Activated CD8-positive, alpha-beta memory T cell treated with anti-CD3 and anti-CD28 coated beads, Interleukin-2, amount 50 U/mL, for 4 hours (primary cell): ENCODE measurements at places on chromosomes 7 and 10.

GRCh38 chr10:24503461-24504320 is 220.0 kb downstream of the ARHGAP21 start:
- DNase-seq: no peak

GRCh38 chr10:6232225-6232807 is 29.6 kb downstream of the PFKFB3 start:
- no peak for DNase-seq

- DNase-seq: peak; percentile 34
Observed at GRCh38 chr10:27743012-27743876, 2.4 kb downstream of the MKX start.

DNA sequence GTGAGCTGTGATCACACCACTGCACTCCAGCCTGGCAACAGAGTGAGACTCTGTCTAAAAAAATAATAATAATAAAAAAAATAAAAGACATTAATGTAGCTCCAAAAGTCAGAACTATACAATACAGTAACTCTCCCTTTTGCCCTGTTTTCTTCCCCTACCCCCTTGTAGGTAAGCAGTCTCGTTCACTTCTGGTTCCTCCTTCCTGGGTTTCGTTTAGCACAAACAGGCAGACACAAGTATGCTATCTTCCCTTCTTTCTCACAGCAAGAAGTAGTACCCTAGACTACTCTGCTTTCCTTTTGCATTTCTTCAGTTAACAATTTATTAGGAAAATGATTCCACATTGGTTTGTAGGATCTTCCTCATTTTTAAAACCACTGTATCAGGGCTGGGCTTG is 33.1 kb downstream of the PDSS1 start:
- no peak for DNase-seq

DNA sequence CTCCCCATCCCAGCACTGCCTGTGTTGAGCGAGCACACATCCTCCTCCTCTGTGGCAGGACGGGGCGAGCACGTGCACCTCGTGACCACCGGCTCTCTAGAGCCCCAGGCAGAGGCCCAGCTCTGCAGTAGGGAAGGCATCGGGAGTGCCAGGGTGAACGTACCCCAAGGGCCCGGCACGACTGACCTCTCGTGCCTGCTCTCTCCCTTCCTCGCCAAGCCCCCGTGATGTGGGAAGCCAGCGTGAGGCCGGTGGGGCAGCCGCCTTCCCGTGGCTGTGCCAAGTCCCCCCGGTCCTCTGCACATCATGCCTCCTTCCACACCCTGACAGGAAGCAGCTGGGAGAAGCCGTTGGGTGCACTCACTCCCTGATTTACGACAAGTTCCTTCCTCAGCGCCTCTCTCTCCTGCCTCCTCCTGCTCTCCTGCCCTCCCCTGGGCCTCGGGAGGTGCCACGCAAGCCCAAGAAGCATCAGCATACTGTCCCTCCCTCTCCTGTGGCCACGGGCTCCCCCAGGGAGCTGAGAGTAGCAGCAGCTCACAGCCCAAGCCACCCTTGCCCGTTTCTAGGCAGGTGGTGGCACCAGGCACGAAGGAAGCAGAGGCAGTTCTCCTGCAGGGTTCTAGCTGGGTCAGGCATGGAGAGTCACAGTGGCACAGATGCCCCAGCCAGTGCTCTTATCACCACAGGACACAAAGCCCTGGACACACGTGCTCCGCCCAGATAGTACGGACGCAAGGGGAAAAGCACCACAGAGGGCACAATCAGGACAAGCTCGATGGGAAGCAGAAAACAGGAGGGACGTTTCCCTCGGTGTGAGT is 47.0 kb downstream of the AMZ1 start:
- DNase-seq: no peak

DNA sequence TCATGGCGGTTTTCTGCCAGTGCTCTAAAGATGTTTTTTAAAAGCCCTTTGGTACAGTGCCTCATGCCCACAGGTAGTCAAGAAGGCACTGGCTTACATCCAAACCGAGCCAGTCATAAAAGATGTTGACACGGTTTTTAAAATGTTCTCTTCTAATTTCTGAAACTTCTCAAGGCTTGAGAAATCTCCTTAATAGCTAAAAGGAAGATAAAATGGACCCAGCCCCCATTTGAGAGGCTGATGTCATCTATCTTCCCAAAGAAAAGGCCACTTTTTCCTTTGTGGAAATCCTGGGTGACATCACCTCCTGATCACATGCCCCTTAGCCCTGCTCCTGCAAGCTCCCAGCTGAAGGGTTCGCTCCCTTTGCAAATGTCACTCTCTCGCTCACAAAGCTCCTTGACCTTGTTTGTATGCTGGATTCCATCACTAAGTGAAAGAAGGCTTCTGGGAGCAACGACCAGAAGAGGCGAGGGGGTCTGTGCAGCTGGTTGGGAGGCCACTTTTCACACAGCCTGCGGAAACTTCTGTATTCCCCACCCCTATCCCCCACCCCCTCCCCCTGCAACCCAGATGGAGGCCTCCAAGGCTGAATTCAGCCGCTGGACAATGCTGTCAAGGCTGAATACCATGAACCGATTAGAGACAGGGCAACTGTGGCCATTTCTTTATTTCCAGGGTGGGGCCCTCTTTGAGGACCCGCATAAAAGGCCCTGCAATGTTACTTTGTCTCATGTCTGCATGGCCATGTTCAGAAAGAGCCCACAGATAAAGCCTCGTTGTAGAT is 122.8 kb downstream of the CUBN start:
- no peak for DNase-seq

GRCh38 chr10:87860156-87860795 is 3.1 kb downstream of the KLLN start:
- no peak for DNase-seq

DNA sequence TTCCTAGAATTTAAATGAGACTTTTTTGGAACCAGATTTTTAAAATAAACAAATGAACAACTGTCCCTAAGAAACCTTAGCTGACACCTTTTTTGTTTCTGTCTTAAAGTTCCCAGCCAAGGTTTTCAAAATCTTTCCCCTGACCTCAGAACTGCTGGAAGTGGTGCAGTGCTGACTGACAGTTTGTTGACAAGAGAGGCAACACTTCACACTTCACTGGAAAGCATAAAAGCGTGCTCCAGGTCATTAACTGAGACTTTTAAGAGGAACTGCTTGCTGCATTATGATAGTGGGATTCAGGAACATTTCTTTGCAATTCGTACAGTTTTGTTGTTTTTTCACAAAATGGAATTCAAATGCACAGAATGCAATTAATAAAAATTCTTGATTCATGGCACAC is 36.2 kb downstream of the SYPL1 start:
- no peak for DNase-seq

DNA sequence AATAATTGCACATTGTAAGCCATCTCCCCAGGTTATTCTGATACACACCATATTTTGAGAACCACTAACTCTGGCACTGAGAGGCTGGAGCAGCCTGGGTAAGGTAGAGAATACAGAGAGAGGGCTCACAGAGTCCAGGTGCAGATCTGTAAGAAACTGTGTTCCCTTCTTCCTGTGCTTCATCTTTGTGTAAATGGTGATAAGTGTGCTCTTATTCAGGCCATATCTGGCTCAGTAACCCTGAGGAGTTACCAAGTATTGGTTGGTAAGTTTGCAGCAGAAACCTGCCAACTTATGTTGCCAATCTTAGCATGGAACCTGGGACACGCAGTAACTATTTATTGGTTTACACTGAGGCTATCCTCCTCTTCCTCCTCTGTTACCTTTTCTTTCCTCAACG is 16.2 kb upstream of the ICA1 start:
- no peak for DNase-seq

DNA sequence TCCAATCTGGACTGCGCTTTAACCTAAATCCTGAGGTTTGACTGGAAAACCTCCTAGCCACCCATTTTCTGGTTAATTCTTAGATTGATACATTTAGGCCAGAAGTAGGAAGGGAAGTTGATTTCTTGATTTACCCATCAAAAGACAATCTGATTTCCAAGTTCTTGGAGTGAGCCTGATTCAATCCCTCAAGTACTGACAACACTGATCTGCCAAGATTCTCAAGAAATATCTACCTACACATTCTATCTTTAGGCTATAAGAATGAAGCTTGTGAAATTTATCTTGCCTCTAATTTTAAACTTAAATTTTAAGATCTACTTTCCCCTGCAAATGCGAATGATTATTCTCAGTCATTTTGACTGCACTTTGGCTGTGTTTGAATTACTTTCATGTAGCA is 5.9 kb downstream of the TAS2R16 start:
- no peak for DNase-seq

GRCh38 chr10:3408603-3409365 is 236.2 kb upstream of the PITRM1 start:
- DNase-seq: no peak

DNA sequence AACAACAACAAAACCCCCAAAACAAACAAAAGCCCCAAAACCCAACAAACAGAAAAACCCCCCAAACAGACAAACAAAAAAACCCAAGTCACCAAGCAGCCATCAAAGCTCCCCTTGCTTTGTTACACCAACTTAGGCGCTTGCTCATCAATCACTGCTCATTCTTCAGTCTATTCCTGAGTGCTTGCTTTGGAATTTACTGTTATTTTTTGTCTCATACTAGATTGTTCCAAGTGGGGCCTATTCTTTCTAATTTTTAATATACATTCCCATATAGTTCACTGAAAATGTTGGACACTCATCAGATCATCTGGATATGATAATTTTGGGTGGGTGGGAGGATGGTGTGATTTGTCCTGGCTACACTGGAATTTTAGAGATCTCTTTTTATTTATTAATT is 126.0 kb upstream of the JCAD start:
- DNase-seq: no peak

DNA sequence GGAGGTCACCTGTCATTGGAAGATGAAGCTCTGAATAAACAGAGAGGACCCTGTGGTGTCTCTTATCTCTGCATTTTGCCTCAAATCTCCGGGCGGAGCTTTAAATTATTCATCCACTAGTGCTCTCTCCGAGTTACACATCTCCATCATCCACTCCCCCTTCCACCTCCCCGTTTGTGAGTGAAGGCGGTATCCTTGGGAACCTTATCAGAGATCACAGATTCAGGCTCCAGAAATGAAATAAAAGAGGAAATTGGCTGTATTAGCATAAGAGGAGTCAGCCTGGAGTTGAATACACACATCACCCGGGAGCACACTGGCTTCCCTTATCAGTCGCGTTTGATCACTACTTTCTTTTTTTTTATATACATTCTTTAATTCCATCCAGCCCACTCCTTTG is 1184.8 kb downstream of the GATA3 start:
- no peak for DNase-seq

- DNase-seq: peak; percentile 29
Observed at GRCh38 chr10:35335133-35336083, 901 bp upstream of the CCNY start.

DNA sequence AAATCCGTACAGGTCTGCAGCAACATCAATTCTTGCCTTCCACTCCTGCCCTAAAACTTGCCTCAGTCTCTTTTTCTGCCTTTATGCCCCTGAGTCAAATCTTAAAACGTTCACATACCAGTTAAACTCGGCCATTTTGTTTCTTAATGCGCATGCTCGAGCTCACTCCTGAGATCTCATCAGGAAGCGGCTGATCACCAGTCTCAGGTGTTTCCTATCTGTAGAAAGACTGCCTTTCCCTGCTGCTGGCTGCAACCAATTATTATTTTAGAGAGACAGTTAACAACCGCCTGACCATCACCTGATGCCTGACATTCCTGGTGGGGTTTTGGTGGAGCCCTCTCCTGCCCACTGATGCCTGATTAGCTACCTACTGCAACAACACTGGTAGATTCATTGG is 70.2 kb upstream of the TMEM140 start:
- DNase-seq: no peak

DNA sequence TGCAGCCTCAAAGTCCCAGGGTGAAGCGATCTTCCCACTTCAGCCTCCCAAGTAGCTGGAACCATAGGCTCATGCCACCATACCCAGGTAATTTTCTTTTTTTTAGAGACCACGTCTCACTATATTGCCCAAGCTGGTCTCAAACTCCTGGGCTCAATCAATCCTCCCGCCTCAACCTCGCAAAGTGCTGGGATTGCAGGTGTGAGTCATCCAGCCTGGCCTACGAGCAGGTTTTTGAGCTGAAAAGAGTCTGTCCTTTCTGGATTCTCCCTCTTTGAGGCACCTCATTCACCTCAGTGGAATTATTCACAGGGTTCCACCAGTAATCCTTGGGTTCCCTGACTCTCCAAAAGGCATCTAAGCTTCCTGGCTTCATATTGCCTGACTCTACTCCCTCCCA is 7.6 kb upstream of the LEP start:
- DNase-seq: no peak

GRCh38 chr10:88116481-88116880 is 253.1 kb downstream of the PTEN start:
- no peak for DNase-seq

- no peak for DNase-seq
Observed at GRCh38 chr10:52918714-52919305, 146.2 kb upstream of the MBL2 start.

DNA sequence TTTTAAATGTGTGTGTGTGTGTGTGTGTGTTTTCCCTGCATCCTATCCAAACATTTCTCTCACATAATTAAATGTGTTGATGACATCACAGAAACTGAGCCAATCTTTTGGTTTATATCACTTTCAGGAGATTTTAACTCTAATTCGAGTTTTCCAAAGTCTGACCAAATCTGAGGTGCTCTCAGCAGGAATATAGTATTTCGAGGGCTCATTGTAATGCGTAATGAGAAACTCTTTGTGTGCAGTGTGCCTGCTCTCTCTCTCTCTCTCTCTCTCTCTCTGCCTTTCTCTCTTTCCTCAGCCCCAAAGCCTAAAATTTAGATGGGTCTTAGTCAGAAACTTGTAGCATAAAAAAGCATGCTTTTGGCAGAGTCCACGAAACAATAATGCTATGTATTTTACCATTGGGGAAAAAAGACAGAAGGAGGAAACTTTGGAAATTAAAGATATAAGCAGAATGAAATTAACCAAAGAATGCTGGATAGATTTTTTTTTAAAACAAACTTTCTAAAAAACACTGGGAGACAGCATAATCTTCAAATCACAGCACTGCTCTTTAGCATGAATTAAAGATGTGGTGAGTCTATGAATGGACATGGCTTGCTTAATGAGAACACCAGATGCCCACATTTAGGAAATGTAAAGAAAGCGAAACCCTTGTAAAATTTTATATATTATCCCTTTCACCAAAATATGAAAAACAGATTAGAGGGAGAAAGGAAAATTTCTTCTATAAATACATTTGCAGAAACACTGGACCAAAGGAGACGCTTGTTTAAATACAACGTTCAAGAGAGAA is 206.8 kb upstream of the HABP2 start:
- DNase-seq: no peak

DNA sequence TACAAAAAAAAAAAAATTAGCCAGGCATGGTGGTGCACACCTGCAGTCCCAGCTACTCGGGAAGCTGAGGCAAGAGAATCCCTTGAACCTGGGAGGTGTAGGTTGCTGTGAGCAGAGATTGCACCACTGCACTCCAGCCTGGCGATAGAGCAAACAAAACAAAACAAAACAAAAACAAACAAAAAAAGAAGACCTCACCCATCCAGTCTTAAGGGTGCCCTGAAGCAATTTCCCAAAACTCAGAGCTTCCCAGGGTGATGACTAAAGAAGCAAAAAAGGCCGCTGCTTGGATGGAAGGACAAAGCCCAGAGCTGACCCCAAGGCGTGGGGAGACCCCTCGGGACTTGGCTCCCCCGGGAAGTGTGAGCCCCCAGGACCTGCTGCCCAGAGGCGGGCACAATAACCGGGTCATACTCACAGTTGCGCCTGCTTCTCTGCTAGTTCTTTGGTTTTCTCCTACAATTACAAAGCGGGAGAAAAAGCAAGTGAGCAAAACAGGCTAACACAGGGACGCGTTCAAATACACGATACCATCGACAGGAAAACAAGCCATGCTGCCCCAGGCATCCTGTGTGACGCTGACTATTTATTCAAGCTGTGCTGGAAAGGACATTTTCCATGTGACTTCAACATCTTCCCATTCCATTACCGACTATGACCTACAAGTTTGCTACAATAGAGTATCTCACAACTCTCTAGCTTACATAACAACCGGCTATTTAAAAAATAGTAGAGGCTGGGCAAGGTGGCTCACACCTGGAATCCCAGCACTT is 29.9 kb downstream of the PAPOLB start:
- DNase-seq: no peak
